ENCODE measurements at places on chromosomes 3 and 15.

GRCh38 chr3:155069729-155070128, 10.4 kb upstream of the MME start:
- DNase-seq, result no peak

- no peak for DNase-seq
These were observed 338.6 kb downstream of the FOXP1 start for GRCh38 chr3:71244826-71245488.

- DNase-seq, result no peak
These were observed 101.6 kb downstream of the CGNL1 start for GRCh38 chr15:57477736-57478522.

GRCh38 chr3:188482929-188483328, 329.0 kb downstream of the LPP start:
- no peak for DNase-seq

DNA sequence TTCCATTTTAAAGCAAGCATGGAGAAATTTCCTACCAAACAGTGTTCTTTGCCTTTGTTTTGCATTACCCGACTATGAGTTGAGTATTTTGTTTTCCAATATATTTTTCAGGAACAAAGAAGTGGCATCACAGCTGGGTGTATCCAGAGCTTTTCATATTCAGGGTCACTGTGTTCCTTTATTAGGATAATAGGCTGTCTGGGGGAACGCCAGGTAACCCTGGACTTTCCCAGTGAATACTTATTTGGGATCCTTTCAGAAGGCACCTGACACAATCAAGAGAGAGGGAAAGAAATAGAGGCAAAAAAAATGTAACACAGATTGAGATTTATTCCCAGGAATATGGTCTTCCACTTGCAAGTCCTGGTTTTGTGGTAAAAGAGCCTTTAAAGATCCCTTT, 44.4 kb downstream of the PAQR5 start:
- no peak for DNase-seq

- DNase-seq, result no peak
These were observed 16.5 kb downstream of the HPS3 start for GRCh38 chr3:149145974-149146373.

DNA sequence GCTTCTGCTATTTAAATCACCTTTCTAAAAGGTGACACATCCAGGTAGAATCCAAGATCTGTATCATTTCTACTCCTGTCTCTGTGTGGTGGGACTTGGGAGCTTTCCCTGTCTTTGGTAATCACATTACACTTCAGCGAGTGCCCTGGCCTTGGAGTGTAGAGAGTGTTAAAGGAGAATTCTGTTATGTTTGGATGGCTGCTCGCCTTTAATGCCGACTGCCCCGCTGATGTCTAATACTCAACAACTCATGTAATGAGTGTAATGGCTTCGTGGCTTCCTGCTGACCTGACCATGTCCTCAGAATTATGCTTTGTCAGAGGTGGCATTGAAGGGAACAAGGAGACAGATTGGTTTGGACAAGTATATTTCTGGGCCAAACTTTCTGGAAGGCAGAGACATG, 66.3 kb upstream of the LRTM1 start:
- no peak for DNase-seq

- DNase-seq, result no peak
These were observed 69.3 kb downstream of the MCTP2 start for GRCh38 chr15:94300612-94301011.

DNA sequence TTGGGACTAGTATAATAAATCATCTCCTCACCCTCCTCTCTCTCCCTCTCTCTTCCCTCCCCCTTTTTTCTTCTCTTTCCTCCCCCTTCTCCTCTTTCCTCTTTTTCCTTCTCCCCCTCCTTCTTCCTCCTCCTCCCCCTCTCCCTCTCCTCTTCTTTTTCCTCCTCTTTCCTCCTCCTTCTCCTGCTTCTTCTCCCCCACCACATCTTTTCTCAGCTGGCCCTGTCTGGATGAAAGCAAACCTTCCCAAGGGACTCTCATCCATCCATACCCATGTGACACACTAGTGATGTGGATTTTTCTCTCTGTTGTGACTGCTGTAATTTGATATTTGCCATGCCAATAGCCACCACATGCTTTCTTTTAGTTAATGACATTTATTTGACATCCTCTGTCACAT, 127.2 kb downstream of the EBLN2 start:
- no peak for DNase-seq

DNA sequence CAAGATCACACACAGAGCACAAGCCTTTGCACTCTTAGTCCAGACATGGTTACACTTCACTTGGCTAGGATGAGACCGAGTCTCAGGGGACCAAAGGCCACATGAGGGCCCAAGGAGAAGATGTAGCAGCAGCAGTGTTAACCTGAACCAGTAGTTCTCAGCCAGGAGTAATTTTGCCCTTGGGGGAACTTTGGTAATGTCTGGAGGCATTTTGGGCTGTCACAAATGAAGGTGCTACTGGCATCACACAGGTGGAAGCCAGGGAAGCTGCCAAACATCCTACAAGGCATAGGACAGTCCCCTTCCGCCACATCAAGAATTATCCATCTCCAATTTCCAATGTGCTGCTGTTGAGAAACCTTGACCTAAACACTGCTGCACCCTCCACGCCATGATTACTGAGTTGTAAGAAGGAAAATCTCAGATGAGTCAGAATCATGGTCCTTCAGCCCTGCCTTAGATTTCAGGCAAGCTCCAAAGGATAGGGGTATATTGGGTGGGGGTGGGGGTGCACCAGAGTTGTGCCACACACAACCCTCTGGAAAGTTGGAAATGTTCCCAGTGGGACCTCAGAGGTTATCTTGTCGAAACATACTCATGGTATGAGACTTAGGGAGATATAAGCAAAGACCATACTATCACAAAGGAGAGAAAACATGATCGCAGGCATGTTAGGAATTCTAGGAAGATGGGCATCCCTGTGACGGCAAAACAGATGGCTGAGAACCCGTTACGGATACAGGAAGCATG, 36.2 kb downstream of the SEMA5B start:
- DNase-seq, result no peak

GRCh38 chr3:146308682-146309081, 57.8 kb upstream of the PLSCR4 start:
- no peak for DNase-seq

DNA sequence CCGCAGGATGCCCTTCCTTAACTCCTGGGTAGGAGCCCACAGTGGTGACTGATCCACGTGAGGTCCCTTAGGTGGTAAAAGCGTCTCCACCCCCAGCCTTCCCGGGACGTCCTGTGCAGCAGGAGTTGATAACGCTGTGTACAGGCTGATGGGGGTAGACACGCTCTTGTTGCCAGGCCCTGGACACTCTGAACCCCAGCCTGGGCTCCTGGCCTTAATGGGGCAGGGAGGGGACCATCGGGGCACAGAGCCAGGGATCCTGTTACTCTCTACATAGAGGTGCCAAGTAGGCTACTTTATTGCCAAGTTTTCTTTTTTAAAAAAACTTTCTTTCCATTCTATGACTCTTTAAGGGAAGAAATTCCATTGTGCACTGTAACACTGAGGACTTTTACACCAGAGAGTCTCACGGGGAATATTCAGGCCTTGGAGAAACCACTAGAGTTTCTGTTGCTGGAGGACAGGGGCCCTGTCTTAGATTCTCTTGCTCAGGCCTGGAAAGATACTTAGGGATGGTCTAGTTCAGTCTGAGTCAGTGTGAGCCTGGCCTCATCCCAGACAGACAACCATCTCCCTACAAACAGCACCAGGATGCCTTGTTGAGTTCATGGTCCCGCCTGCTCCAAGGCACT, 104.3 kb upstream of the RNU6-1 start:
- no peak for DNase-seq

GRCh38 chr15:36251450-36251849, 328.0 kb upstream of the CDIN1 start:
- DNase-seq, result no peak

- DNase-seq, result no peak
These were observed 15.3 kb downstream of the SEC61A1 start for GRCh38 chr3:128067489-128067888.

DNA sequence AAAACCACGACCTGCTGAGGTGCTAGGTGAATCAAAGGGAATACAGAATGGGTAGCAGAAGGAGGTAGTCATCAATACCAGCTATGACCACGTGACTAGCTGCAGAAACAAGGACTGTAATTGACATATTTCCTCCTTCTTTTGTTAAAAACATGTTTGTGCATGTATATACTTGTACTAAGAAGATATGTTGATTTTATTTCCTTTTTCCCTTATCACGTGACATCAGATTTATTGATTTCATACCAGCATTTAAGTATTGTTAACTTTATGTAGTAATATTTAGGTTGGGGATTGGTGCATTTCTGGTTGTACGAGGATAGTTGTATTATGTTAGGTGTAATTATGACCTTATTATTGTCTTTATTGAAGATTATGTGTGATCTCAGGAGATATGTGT, 36.2 kb downstream of the PEX5L start:
- DNase-seq, result no peak

DNA sequence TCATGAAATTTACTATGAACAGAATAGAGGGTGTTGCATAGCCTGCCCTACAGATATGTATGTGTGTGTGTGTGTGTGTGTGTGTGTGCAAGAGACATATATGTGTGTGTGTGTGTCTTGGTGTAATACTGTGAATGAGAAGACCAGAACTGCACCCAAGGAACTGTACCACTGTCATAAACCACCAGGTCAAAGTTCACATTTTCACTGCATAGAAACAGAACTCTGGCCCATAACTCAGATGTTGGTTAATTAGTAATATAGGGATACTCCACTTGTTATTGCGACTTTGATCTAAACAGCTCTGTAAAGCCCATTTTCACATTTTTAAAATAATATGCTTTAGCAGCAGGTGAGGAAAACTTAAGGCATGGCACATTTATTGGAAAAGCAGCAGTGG, 111.8 kb downstream of the IGF2BP2 start:
- no peak for DNase-seq

DNA sequence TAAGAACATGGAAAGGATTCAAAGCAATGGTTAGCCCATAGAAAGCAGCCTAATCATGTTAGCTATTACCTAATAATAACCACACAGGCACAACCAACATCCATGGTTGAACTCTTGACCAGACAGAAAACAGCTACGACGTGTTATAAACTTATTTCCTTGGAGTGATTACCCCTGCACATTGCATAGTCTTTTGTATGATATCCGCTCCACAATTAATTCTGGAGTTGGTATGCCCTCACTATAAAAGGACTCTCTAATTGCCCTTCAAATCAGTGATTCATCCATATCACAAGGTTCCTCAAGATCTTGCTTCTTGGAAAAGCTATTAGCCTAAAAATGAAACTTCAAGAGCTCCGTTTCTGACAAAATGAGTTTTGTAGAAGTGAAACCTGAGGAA, 117.9 kb downstream of the SYNPR start:
- DNase-seq, result no peak

GRCh38 chr15:70196372-70197316, 98.9 kb upstream of the TLE3 start:
- DNase-seq, result peak; percentile 62

- DNase-seq, result no peak
These were observed 705 bp downstream of the DLL4 start for GRCh38 chr15:40929660-40930429.

- DNase-seq, result no peak
These were observed 88.7 kb downstream of the DUT start for GRCh38 chr15:48419896-48420295.

DNA sequence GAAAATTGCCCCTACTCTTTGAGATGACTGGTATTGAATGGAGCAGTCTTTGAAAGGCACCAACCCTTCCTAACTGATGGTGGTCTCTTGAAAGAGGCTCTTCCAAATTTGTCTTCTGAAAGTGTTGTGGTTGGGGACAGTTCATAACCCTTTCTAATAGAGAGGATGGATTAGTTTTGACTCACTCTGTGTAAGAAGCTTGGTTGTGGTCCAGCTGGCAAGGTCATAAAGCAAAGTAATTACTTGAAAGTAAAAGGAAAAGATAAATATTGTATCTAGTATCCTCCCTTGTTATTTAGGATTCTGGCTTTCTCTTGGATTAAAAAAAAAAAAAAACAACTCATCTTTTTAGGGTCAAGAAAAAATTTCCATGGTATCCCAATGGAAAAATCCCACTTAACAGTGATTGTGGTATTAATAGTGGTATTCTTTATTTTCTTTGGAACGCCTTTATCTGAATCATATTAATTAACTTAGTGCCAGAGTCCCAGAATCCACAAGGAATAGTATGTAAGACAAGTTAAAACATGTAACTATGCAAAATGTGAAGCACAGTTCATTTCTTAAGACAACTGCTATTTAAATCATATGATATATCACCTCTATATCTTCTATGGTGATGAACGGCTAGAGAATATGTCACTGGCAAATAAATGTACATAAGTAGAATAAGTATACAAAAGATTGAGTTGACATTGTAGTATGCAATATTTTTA, 469.3 kb upstream of the CDIN1 start:
- DNase-seq, result no peak

DNA sequence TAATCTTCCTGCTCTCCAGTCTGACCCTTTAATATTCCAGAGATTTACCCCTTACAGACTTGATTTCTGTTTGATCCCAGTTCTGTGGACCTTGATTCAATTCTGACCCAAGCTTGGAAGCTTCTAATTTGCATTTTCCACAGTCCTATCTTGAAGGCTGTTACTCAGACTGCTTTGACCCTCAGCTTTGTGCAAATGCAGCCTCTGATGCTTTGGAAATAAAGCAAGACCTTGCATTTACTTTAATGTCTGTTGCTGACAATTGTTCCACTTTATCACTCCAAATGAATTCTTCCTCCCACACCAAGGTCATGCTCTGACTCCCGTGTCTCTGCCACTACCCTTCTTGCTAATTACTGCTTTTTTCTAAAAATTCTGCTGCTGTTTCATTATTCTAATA, 886.0 kb downstream of the TUSC7 start:
- no peak for DNase-seq

- no peak for DNase-seq
These were observed 109.9 kb upstream of the TTC14 start for GRCh38 chr3:180492047-180492446.

DNA sequence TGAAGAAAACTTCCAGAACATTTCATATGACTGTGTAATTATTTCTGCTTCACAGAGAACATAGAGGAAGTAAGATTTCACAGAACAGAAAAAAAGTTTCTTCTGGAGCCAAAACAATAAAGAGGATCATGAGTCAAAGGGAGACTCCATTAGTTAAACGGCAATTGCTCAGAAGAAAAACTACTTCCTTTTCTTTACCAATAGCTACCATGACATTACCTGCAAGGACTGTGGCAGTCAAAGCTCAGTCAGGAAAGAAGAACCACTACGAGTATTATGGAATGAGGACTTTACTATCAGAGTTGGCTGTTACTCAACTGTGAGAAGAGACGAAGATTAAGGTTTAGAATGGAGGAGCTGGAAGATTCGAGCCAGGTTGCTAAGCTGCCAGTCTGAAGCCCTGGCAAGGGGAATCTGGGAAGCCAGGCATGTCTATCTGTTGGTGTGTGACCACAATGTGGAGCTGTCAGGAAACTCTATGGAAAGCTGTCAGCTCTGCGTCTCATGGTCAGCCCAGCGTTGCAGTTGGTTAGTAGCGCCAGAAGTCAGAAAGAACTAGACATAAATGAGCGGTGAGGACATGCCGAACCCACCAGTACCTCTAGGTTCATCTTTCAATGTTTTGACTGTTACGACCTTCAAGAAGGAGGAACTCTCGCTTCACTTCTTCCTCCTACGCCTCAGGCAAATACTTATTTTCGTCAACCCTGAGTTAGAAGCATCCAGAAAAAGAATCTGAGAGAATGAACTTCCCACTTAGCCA, 604.3 kb downstream of the FGF12 start:
- no peak for DNase-seq

Data from activated CD4-positive, alpha-beta T cell treated with anti-CD3 and anti-CD28 coated beads, Interleukin-2, amount 50 U/mL, for 48 hours (primary cell).